ENCODE measurements at places on chromosomes 11 and 22.

DNA sequence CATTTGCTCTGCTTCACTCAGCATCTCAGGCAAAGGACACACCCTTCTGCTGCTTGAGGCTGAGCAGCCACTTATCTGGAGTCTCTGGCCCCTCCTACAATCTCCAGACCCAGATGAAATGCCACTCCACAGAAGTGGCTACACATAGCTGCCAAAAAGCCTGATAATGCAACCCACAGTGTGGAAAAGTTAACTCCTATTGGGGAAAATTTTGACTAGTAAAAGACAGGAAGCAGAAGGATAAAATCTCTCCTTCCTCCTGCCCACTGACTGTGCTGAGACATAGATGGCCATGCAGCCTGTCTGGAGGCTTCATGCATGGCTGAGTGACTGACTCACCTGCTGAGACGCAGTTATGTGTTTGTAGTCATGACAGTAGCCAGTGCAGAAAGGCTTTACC, 92.3 kb upstream of the TEAD1 start:
- no peak for DNase-seq

DNA sequence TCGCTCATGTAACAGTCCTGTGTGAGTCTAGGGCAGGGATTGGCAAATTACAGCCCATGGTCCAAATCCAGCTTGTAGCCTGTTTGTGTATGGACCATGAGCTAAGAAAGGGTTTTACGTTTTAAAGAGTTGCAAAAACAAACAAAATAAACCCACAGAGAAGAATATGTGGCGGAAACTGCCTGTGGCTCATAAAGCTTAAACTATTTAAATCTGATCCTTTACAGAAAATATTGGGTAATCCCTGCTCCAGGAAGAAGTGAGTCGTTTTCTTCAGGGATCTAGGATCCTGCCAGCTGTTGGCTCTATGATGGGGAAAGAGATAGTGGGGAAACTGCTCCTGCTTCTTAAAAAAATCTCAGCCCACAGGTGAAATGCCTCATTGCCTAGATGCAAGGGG, 3.4 kb upstream of the OR6Q1 start:
- no peak for DNase-seq

DNA sequence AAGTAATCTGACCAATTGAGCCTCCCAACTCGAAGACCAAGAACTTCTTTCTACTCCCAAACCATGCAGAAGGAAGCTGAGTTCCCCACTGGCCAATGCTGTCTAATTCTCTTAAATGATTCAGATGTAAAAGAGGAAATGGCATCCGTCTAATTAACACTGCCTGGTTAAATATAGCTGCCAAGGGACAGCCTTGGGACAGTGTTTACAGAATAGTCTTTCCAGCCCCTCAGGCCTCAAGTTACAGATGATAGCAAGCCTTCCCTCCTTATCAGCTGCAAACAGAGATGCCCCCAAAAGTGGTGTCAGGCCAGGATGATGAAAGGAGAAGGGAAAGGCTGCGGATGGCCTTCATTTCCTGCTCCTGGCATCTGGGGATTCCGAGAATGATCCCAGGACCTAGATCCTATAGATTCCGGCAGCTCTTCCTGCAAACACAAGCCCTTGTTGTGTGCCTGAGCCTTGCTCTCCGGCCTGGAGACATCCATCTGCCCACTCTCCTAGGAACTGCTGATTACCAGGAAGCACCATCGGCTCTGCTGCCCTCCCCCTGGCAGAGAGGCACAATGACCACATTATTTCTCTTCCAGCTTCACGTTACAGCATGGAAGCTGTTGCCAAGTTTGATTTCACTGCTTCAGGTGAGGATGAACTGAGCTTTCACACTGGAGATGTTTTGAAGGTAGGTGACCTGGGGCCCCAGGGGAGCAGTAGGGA, 13.5 kb upstream of the TMA7B start:
- DNase-seq = peak; percentile 54

GRCh38 chr11:87212891-87213290, 175.2 kb downstream of the TMEM135 start:
- DNase-seq = no peak

DNA sequence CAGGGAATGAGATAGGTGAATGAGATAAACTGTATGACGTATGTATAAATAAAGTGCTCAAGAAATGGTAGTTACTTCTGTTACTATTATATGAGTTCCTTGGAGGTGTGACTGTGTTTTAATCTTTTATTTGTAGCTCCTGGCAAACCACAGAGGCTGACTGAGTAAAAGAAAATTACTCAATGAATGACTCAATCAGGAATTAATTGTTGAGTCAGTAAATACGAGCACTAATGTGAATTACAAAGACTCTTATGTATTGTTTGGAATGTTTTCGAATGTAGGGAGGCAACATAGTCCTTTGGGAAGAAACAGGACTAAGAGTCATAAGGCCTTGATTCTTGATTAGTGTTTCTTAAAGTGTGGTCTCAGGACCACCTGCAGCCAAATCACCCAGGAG, 51.1 kb upstream of the BLID start:
- DNase-seq = no peak

DNA sequence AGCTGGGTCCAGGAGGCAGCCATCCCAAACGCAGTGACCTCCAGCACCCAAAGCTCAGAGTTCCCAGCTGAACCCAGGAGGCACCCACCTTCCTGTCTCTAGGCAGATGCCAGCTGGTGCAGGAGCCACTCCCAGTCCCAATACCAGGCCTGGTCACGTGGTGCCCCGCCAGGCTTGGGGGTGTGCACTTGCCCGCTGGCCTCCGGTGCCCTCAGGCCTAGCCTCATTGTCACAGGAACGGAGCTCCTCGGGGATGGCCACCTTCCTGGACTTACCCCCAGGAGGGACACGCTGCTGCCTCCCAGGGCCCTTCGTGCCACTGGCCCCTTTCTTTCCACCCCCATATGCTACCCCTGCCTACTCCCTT, 4.6 kb downstream of the BID start:
- no peak for DNase-seq
